ENCODE measurements at places on chromosomes 2 and 18.

- no peak for DNase-seq
Measured at GRCh38 chr2:175135862-175136261, 32.1 kb downstream of the ATF2 start.

DNA sequence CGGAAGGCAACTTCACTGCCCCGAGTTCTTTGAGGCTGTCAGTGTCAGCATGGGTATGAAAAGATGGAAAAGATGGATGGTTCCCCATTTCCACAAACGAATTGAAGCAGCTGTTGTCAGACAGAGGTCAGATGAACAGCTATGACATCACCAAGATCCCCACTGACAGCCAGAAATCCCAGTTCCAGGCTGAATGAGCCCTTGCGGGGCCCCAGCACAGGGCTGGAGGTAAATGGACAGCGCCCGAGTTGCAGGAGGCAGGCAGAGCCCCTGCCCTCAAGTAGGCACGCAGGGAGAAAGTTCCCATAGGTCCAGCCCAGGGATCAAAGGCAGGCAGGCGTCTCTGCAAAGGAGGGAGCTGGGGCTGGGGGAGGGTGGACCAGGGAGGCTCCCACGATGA, 169.5 kb upstream of the AGAP1 start:
- no peak for DNase-seq

GRCh38 chr18:48634491-48634890, 95.7 kb downstream of the CTIF start:
- no peak for DNase-seq

DNA sequence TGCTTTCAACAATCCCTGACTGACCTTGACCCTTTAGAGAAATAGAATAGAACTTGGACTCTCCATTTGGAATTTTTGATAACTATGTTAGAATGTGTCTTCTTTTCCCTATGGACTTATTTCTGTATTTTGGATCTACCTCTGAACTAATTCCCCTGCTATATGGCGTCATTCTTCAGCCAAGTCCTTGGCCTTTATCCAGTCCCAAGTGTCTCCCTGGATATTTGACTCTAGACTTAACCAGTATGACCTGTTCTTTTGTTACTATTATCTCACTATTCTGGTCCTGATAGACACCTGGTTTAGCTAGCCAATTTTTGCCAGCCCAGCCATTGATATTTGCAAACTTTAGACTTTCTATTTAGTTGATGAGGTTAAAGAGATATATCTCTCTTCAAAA, 186.8 kb downstream of the KCNS3 start:
- no peak for DNase-seq

DNA sequence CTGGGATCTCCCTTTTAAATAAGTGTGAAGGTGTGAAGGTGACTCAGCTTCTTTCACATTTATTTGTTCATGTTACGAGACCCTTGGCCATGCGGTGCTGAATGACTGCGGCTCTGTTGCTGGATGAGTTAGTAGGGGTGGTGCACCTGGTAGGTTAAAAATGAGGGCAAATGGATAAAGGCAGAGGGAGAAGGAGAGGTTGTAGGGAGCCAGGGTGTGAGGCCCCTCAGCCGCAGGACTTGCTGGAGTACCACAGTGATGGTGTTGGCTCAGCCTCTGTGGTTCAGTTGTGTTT, 164.2 kb downstream of the NAPG start:
- DNase-seq: no peak

DNA sequence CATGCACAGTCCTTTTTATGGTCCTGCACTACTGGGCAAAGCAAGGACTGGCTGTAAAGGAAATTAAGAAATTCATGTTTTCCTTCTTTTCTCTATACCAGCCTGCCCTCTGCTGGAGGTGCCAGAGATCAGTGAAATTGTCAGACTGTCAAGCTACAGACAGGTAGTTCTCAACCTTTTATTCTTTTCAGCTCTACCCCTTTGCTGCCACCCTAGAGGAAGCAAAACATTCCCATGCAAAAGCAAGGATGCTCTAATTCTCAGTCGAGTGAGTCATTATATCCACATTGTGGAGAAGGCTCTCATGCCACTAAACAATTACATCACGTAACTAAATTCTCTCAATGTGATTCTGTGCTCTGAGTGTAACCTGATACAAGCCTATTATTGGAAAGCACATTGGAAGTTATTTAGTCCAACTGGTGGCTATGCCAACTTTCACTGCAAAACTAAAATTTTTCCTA, 25.0 kb upstream of the RAPGEF4 start:
- DNase-seq: peak; percentile 19

- no peak for DNase-seq
Measured at GRCh38 chr2:196322973-196323810, 151.8 kb upstream of the STK17B start.

DNA sequence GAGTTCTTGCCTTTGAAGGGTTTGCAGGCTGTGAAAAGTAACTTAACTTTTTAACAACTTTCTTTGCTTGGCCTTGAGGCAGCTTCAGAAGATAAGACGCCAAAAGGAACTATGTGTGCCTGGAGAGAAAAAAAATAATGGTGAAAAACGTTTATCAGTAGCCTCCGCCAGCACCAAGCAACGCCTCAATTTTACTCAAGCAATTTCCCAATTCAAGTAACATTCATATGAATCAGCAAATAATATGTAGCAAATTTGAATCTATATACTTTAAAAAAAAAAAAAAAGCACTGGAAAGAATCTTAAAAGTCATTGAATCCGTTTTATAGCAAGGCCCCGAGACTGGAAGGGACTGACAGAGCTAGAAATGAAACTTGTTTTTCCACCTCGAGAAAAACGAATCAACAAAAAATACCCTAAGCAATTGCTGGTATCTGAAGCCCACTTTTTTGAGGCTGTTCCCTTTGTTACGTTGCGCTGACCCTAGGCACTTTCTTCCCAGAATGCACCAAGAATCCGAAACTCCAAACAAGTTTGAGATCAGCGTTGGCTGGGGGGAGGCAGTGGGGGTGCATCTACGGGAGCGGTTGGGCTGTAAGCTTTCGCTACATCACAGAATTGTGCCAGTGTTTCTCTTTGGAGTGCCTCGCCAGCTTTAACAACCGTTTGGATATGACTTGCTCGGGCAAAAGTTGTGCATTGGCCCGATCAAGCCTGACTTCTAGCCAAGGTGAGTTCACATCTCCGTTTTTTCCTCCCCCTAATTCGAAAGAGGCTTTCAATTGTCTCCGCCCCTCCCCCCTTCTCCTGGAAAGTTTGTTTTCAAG, 2.7 kb upstream of the TGIF1 start:
- no peak for DNase-seq

DNA sequence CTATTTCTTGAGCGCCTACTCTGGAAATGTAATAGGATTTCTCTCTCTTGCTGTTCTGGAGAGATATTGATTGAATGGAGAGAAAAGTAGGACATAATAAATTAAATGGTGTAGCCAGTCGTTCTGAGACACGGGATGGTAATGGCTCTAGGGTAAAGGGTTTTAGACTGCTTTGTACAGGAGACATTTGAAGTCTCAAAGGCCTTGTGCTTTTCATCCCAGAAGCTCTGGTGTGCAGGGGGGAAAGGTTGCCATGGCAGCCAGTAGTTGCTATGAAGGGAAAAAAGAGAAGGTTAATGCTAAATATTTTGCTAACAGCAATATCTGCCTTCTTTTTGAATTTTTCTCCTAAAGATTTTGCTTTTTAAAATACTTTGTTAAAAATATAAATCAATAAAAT, 359.3 kb downstream of the RIT2 start:
- no peak for DNase-seq

GRCh38 chr2:3229221-3229620, 148.4 kb downstream of the EIPR1 start:
- no peak for DNase-seq

DNA sequence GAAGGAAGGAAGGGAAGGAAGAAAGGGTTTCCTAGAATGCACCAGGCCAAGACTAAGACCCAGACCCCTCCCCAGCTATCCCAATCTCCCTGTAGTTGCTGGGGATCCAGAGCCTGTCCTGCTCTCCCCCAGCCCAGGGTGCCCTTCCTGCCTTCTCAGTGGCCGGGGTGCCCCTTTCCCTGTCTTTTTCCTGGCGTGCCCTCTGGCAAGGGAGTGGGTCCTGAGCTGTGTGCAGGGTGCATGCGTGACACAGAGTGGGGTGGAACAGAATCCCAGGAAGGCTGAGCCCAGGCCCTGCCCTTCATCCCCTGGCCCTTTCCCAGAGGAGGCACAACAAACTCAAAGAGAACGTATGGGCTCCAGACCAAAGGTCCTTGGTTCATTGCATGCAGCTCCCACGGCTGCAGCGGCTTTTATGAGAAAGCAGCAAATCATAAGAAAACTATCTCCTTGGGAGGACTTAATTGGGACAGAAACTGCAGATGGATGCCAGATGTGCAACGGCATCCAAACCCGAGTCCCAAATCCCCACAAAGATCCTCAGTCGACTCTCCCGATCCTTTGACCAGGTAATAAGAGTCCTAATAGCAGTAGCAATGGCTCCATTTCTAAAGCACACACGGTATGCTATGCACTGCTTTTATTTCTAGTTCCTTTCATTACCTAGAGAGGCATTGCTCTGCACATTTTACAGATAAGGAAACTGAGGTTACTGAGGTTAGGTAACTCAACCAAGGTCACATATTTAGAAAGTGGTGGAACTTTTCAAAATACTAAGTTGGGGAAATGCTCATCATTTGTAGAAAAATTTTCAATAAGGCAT, 12.7 kb upstream of the ARID5A start:
- no peak for DNase-seq

DNA sequence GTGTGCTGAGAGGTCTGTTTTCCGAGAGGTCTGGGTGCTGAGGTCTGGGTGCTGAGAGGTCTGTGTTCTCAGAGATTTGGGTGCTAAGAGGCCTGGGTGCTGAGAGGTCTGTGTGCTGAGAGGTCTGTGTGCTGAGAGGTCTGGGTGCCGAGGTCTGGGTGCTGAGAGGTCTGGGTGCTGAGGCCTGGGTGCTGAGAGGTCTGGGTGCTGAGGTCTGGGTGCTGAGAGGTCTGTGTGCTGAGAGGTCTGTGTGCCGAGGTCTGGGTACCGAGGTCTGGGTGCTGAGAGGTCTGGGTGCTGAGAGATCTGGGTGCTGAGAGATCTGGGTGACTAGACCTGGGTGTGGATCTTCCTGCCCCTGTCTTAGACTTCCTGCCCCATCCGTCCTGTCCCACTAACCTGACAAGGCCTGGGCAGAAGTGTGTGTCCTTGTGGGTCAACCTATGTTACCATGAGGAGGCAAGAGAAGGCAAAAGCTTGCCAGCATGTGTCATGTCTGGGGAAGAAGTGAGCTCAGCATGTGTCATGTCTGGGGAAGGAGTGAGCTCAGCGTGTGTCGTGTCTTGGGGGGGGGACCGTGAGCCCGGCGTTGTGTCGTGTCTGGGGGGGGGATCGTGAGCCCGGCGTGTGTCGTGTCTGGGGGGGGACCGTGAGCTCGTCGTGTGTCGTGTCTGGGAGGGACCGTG, 69.3 kb downstream of the KCNG2 start:
- no peak for DNase-seq

DNA sequence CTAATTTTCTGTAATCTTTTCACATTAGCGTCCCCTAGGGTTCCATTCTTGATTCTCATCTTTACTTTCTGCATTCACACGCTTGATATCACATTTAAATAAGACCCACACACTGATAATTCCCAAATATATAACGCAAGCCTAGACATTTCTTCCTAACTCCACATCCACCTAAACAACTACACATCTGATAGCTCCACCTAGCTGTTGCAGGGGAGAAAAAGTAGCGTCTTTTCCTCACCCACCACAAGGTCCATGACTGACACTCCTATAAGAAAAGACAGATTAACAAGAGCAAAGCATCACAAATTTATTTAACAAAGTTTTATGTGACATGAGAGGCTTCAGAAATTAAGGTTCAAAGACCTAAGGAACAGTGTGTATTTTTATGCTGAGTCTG, 862.2 kb upstream of the DDX18 start:
- DNase-seq: no peak

DNA sequence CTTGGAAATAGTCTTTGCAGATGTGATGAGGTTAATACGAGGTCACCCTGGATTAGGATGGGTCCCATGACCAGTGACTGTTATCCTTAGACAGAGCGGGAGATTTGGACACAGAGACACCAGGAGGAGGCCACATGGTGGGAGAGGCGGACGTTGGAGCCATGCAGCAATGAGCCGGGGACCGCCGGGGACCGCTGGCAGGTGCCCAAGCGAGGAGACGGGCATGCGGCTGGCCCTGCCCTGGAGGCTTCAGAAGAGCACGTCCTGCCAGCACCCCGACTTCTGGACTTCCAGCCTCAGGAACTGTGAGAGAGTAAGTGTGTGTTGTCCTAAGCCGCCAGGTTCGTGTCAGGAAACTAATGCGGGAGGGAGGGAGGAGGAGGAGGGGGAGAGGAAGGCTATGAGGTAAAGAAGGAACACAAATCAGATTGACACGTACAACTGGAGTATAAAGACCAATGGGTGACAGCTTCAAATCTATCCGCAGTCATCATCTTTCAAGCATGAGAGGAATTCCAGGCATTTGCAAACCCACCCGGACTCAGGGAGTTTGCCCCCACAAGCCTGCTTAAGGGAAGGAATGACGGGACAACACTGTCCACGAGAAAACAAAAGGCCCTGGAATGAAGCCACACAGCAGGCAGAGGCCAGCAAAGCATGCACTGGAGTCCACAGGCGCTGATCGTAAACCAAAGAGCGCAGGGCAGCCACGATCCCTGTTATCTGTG, 11.6 kb upstream of the BOK start:
- DNase-seq: no peak

DNA sequence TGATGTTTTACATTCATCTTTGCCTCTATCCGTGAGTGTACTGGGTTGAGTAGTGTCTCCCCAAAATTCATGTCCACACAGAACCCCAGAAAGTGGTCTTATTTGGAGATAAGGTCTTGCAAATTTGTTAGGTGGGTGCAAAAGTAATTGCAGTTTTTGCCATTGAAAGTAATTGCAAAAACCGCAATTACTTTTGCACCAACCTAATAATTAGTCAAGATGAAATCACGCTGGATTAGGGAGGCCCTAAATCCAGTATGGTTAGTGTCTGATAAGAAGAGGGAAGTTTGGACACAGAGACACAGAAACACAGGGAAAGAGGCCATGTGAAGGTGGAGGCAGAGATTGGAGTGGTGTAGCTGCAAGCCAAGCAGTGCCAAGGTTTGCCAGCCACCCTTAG, 57.8 kb upstream of the SPRED2 start:
- DNase-seq: no peak

DNA sequence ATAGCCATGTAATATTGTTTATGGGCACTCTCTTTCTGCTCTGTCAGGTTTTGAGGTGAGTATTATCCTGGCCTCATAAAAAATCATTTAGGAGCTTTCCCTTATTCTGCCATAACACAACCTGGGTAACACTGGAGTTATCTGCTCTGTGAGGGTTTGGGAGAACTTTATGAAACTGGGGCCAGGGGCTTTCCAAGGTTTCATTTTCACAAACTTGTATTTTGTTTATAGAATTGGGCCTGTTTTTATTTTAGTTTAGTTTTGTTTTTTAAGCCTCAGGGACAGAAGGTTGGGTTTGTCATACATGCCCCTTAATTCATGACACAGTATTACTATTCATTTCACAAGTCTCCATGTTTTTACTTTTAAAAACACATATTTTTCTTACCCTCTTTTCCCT, 83.5 kb downstream of the IRS1 start:
- no peak for DNase-seq

- DNase-seq: no peak
Measured at GRCh38 chr2:38613849-38614213, 11.1 kb upstream of the HNRNPLL start.

- DNase-seq: no peak
Measured at GRCh38 chr2:332592-332991, 44.7 kb upstream of the ALKAL2 start.

Measured in effector CD4-positive, alpha-beta T cell (primary cell).